NCI-H1930 (cell line): ENCODE measurements at places on chromosomes 11 and 22.

- DNase-seq = no peak
These were observed 762 bp upstream of the CCDC134 start for GRCh38 chr22:41799486-41800347.

DNA sequence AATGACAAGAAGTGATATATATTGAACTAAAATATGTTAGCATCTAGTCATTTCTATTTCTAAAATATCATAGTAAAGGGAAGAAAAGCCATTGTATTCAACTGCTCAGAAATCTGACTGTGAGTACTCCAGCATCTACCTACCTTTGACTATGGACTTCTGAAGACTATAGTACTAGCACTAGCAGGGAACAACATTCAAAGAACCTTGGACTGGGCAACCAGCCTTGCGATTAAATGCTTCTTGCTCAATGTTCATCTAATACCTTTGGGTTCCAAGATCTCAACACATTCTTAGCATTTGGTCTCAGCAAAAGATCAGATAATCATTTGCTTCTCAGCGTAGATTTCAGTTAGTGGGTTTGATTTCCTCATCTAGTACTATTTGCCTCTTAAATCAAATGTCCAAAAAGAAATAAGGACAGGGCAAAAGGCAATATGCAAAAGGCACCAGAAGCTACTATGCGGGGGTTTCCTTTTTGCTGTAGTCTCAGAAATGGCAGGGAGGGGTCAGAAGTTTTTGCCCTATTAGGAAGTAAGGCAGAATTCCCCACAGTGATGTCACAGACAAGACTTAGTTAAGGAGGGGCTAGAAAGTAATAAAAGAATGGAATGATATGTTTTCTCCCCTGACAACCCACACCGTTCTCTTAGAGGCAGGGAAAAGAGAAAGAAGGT, 80.6 kb downstream of the GAB2 start:
- no peak for DNase-seq

- DNase-seq = no peak
These were observed 81.7 kb downstream of the C11orf91 start for GRCh38 chr11:33618956-33619355.

DNA sequence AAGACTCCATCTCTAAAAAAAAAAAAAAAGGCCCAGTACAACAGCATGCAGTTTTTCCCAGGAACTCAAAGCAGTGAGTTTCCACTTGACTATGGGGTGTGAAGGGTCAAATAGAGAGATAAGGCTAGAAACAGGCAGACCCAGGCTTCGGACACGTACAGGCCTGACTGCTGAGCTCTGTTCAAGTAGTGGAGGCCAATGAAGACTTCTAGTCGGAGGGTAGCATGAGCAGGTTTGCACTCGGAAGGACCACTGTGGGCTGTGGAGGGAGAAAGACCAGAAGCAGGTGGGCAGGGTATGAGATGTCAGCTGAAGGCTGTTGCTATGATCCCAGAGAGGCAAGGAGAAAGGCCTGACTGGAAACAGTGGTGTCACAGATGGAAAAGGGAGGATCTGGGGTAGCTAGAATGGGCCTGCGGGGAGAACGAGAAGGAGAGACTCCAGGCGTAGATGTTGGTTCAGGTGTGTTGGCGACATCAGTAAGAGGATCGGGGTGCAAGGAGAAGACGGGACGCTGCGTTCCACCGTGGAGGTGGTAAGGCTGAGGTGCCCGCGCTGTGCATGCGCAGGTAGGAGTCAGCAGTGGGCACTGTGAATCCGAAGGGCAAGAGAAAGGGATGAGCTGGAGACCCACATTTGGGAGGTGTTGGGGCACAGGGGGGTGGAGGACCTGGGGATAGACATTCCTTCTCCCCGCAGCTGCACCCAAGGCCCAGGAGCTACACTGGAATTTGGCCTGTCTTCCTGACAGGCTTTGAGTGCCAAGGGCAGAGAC, 49.4 kb upstream of the RAB1B start:
- DNase-seq = no peak

- no peak for DNase-seq
These were observed 225.8 kb downstream of the ETS1 start for GRCh38 chr11:128361451-128362020.
